ENCODE measurements at places on chromosomes 3 and 15.

GRCh38 chr3:53765753-53766152, 80.5 kb downstream of the CHDH start:
- DNase-seq = no peak

DNA sequence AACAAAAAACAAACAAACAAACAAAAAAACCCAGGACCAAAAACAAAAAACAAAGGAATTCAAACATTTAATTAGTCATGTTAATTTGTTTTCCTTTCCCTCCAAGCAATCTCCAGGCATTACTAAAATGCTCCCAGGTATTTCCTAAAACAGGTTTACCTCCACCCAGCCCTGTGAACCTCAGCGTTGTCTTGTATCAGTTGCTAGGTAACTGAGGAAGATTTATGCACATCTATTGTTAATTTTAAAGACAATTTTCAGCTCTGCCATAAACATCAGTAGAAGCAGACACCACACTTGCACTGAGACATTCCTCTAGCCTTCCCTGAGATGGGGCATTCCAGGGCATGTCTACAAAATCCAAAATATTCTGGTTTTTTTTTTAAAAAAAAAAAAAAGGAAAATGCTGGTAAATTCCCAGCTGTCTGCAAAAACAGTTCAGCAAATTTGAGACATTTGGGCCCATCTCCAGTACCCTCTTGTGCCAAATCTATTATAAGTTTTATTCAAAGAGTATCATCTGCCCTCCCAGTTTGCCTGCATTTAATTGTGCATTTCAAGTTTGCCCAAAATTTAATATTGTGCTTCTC, 227.6 kb downstream of the ADAMTS9 start:
- DNase-seq = no peak

- DNase-seq = no peak
Observed at GRCh38 chr15:40512440-40512839, 41.7 kb downstream of the CHST14 start.

DNA sequence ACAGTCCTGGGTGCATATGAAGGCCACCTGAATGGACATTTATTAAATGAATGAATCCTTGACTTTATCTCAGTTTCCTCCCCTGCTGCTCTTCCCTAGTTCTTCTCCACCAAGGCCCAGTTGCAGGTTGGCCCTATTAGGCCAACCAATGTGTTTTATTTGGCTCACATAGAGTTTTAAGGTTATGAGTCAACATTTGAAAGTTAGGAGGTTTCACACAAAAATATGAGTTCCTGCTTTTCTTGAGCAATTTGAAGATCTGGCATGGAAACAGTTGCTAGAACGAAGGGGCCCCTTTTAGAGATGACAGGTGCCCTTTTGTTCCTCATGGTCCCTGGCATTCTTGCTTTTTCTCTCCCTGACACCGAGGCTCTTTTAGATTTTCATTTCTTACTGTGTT, 83.0 kb upstream of the PDZRN3 start:
- no peak for DNase-seq

DNA sequence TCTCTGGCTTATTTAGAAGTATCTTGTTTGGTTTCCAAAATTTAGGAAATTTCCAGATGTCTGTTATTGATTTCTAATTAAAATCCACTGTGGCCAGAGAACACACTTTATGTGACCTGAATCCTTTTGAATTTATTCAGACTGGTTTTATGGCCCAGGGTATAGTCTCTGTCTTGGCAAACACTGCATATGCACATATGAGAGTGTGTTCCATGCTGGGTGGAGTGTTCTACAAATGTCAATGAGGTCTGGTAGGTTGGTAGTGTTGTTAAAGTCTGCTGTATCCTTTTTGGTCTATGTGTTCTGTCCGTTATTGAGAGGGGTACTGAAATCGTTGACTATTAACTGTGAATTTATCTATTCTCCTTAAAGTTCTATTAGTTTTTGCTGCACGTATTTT, 30.2 kb downstream of the PGPEP1L start:
- no peak for DNase-seq

GRCh38 chr3:15055019-15055557, 10.0 kb downstream of the MRPS25 start:
- DNase-seq = peak; percentile 79

All from activated CD4-positive, alpha-beta memory T cell treated with anti-CD3 and anti-CD28 coated beads for 36 hours (primary cell).